ENCODE measurements at places on chromosomes 7 and 10. TPM values are rescaled to one million over a fixed set of nuclear protein-coding genes. Genes with fewer than 3 reads are reported as not detected.

- no peak overlapping the region for H3K27ac ChIP-seq
- H3K36me3 ChIP-seq = no peaks in the 10 kb centered on the region
Observed at GRCh38 chr7:9488555-9488954, 1055.1 kb downstream of the NXPH1 start.

Gene ECHDC3
- total RNA-seq = not detected

DNA sequence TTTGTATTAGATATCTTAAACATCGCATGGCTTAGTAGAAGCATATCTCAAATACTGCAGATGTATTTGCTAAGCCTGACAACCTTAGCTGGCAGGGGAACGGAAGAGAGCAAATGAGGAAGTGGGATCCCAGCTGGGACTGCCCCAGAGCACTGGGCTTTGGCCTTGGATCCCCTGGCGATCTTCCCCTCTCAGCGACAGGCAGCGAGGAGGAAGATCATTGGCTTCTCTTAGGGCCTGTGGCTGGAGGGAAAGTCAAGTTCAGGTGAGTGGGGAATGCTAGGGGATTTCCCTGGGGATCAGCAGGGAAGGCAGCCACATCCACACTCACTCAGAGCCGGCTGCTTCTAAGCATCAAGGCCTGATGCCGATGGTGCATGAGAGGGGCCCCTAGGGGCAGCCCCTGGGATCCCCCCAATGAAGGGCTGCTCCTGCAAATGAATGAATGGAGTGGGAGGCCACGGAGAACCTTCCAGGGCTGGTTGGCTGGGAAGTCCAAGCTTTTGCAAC lies 42.0 kb downstream of the LYZL2 start:
- H3K4me3 ChIP-seq = no peak overlapping the region
- no peaks in the 10 kb centered on the region for H3K36me3 ChIP-seq
- H3K27ac ChIP-seq = no peak overlapping the region
- H3K4me1 ChIP-seq = peaks cover 15% of the 10 kb centered on the region
- no peaks in the 10 kb centered on the region for H3K27me3 ChIP-seq
- no peak for DNase-seq

DNA sequence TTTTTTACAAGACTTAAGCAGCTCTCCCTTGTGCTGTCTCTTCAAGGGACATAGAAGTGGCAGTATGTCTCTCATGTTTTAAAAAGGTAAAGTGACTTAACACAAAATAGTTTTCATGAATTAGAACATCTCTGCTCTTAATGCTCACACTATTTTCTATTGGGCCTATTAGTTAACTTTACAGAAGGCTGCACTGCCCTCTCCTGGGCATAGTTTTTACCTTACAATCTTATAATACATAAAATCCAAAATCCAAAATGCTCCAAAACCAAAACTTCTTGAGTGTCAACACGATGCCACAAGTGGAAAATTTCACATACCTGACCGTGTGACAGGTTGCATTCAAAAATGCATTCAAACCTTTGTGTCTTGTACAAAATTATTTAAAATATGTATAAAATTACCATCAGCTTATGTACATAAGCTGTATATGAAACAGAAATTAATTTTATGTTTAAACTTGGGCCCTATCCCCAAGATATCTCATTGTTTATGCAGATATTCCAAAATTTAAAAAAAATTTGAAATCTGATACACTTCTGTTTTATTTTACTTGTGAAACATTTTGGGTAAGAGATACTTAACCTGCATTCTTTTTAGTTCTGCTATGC lies 25.8 kb downstream of the TES start:
- H3K36me3 ChIP-seq = peaks cover 22% of the 10 kb centered on the region
- peaks cover 24% of the 10 kb centered on the region for H3K4me1 ChIP-seq
- DNase-seq = no peak
- H3K4me3 ChIP-seq = no peak overlapping the region

Gene TMEM213
- total RNA-seq = not detected

DNA sequence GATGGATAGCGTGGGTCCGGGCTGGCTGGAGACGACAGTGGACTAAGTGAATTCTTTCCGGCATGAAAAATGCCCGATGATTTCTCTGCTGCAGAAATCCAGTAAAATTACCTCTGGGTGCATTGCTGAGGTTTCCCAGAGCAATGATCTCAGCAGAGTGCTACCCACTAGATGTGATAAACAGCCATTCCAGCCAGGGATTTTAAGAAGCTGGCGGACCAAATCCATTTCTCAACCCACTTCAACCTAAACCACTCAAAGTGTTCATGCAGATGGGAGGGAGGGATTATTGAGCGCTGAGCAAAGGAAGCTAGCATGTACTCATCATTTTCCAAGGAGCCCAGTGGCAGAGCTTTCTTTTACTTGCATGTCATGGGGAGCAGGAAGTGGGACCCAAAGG lies 116.7 kb downstream of the PRKCQ start:
- no peak overlapping the region for H3K27ac ChIP-seq
- H3K27me3 ChIP-seq = no peaks in the 10 kb centered on the region
- no peak overlapping the region for H3K4me3 ChIP-seq
- no peaks in the 10 kb centered on the region for H3K4me1 ChIP-seq
- no peak for DNase-seq

- H3K27ac ChIP-seq = no peak overlapping the region
- H3K4me3 ChIP-seq = no peak overlapping the region
- H3K27me3 ChIP-seq = no peaks in the 10 kb centered on the region
- peak; percentile 45 for DNase-seq
- H3K36me3 ChIP-seq = no peaks in the 10 kb centered on the region
- no peaks in the 10 kb centered on the region for H3K4me1 ChIP-seq
Observed at GRCh38 chr10:97531401-97531986, 32.8 kb downstream of the UBTD1 start.

- DNase-seq = no peak
- H3K27ac ChIP-seq = no peak overlapping the region
- no peak overlapping the region for H3K4me3 ChIP-seq
- H3K27me3 ChIP-seq = no peaks in the 10 kb centered on the region
Observed at GRCh38 chr7:53672681-53673080, 637.2 kb downstream of the POM121L12 start.

Gene TNS3
- 143 TPM for total RNA-seq

DNA sequence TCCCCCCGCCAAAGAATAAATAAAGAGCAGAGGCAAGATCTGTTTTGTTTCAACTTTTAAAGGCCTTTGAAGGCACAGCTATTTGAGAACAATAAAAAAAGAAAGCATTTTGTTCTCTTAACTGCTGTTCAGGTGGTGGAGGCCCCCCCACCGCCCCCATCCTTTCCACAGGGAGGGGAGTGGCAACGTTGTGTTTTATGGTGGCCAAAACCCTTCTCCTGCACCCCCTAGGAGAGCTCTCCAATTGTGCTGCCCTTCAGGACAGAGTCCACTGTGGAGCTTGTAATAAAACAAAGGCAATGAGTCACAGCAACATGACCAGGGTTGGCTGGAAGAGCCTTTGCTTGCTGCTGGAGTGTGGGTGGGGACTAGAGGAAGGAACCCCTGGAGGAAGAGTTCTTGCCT lies 987.9 kb downstream of the KCNMA1 start:
- no peaks in the 10 kb centered on the region for H3K27me3 ChIP-seq
- no peak overlapping the region for H3K4me3 ChIP-seq
- no peak for DNase-seq

All from PC-9 (cell line).